ENCODE measurements at places on chromosomes 3 and 15. TPM values are rescaled to one million over a fixed set of nuclear protein-coding genes. Genes with fewer than 3 reads are reported as not detected.
A peak's percentile ranks its signal among the peaks of the same experiment; 100 is the strongest.

Gene PLSCR5
- total RNA-seq: not detected

- peak; percentile 98 for ATAC-seq
Measured at GRCh38 chr3:188052169-188053035, 101.6 kb upstream of the LPP start.

DNA sequence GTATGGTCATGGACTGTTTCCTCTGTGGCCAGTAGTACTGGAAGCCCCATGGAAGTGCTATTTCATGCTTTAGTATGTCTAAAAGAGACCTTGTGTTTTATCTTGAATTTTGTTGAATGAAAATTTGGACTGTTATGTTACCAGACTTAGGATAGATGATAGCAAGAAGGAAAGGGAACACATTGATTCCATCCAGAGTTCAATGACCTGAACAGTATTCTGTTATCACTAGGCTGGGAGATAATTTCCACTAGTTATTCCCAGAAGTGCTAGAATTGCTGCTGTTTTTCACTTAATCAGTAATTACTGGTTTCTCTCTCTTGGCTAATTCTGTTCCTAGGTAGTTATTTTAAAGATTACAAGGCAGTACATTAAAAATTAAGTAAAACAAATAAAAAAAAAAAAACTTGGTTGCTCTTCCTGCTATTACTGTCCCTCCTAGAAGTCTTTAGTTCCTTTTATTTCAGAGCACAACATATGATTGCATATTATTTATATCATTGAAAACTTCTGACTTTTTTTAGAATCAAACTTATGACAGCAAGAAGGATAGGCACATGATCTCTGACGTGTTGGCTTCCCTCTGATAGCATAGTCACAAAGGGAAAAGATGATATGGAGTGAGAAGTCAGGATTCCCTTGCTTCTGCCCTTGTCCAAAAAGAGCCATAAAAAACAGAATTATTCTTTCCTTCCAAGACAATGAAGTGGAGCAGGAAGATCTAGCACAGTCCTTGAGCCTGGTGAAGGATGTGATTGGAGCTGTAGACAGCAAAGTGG is 72.2 kb downstream of the KLHL25 start:
- ATAC-seq: no peak

- no peak for ATAC-seq
Measured at GRCh38 chr3:104768886-104769285, 597.8 kb upstream of the ALCAM start.
